ENCODE measurements at places on chromosomes 1 and 21. TPM values are rescaled to one million over a fixed set of nuclear protein-coding genes. Genes with fewer than 3 reads are reported as not detected.

CR2 gene
- not detected for total RNA-seq

LCE1D gene
- total RNA-seq, result not detected

CYP4A22 gene
- total RNA-seq, result not detected

CRYAA gene
- total RNA-seq, result not detected

GIPC2 gene
- 2.3 TPM for total RNA-seq

A3GALT2 gene
- not detected for total RNA-seq

NTMT2 gene
- total RNA-seq, result not detected

VTCN1 gene
- not detected for total RNA-seq

ATP1A2 gene
- total RNA-seq, result 5.5 TPM

P3H1 gene
- 32.9 TPM for total RNA-seq

PTGER3 gene
- 0.97 TPM for total RNA-seq

OR10J1 gene
- not detected for total RNA-seq

DNASE2B gene
- 1.6 TPM for total RNA-seq

JAM2 gene
- total RNA-seq, result 31.3 TPM

OVAAL gene
- total RNA-seq, result not detected

TLR5 gene
- total RNA-seq, result 18.2 TPM

ELAVL4 gene
- not detected for total RNA-seq

AIM2 gene
- total RNA-seq, result not detected

TRIM67 gene
- 0.05 TPM for total RNA-seq

COL9A2 gene
- 5.7 TPM for total RNA-seq

TACSTD2 gene
- 1.3 TPM for total RNA-seq
